ENCODE measurements at places on chromosomes 7 and 10.
A peak's percentile ranks its signal among the peaks of the same experiment; 100 is the strongest.

DNA sequence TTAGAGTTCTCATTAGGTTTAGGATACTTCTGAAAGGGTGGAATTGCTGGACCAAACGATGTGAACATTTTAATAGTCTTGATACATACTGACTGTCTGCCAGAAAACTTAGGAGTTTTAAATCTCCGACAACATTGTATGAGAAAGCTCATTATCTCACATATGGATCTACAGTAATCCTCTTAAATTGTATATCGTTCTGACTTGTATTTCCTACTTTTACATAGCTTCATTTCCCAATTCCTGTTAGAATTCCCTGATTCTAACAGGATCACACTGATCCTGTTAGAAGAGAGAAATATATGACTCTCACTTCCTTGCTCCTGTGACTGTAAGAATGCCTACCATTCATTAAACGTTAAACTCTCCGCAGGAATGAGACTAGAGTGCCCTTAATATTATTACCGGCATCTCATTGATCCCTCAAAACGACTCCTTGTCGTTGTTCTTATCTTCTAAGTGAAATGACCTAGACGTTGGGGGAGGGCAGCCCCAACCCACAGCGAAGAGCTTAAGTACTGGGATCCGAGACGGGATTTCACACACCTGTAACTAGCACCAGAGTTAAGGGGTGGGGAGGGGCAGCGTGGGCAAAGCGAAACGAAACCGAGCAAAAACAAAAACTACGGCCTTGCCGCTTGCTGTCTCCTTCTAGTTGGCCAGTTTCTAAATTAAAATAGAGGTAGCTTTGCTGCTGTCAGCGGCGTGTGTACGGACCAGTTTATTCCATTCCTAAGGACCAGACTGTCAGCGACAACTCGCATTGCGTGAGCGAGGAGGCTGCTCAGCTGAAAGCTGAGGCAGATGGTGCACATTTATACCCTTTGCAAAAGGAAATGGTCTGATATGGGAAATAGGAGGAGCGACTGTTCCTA, 678 bp upstream of the TMEM106B start:
- no peak for DNase-seq

DNA sequence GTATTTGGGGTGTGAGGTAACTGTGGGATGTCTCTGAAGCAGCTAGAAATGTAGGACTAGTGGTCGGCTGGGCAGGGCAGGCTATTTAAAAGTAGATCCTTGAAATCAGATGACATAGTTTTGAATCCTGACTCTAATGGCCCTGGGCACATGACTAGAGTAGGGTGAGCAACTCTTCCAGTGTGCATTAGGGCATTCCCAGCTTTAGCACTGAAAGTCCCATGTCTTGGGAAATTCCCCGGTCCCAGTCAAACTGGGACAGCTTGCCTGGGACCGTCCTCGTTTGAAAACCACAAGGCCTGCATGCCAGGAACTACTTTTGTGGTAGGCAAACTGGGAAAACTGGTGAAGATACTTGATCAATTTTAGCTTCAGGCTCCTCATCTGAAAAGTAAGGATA, 255.3 kb downstream of the PTEN start:
- DNase-seq: no peak

DNA sequence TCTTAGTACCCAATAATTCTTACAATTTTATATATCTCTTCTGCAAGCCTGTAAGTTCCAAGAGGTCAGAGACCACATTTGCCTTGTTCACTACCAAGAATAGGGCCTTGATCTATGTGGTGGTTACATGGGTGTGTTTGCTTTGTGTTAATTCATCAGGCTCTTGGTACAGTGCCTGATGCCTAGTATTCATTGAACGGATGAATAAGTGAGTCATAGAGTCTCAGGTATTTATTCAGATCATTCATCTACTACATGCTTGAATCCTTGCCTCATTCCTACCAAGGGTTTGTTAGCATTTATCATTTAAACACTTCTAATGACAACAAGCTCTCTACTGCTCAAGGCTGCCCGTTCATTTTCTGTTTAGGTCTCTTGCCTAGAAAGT, 11.3 kb upstream of the SGPL1 start:
- no peak for DNase-seq

DNA sequence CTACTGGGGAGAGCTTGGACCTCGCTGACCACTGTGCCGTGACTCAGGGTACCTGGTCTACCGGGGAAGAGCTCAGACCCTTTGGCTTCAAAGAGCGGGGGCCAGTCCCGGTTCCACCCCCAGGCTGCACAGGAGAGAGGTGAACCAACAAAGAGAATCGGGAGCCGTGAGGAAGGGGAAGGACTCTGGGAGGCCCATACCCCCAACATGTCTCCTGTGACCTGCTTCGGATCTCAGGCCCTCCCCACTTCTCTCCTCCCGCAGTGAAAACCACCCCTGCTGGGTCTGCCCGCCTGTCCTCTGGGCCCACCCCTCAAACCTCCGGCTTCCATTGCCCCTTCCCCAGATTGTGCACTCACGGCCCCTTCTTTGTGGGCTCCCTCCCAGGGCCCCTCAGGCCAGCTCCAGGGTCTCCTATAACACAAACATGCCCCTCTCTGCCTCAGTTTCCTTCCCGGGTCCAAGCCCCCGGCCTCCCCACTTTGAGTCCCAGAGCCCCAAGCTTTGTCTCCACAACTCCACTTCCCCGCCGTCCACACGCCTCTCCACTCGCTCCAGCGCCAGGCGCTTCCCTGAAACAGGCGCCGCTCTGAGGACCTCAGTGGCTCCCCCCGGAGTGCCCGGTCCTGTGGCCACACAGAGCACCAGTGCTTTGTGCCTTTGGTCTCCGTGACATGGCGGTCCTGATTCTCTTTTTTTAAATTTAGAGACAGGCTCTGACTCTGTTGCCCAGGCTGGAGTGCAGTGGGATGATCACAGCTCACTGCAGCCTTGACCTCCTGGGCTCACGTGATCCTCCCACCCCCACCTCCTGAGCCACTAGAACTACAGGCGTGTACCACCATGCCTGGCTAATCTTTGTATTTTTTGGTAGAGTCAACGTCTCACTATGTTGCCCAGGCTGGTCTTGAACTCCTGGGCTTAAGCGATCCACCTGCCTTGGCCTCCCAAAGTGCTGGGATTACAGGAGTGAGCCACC, 7.5 kb upstream of the INTS1 start:
- DNase-seq: no peak

GRCh38 chr7:16940776-16941175, 59.0 kb upstream of the AGR3 start:
- DNase-seq: no peak

- peak; percentile 96 for DNase-seq
Measured at GRCh38 chr7:6256677-6257535, 15.5 kb downstream of the CYTH3 start.

GRCh38 chr10:105758209-105758998, 1117.3 kb downstream of the SORCS3 start:
- no peak for DNase-seq
